ENCODE measurements at places on chromosomes 12 and 14.

GRCh38 chr12:85741046-85741445 is 95.2 kb downstream of the RASSF9 start:
- no peak for DNase-seq

DNA sequence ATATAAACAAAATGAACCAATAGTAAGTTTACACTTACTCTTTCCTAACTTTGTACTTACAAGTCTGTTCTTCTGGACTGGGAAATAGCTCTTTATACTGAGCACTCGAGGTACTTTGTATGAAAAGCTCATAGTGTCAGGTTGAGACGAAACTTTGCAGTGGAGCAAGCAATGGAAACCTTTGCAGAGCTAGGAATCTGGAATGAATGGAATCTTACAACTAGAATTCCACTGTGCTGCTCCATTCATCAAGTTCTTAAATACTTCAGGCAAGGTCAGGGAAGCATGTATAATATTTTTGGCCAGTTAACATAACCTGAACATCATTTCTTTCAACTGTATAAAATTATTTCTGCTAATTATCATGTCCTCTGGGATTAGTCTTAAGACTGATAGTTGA is 1327.5 kb upstream of the FLRT2 start:
- no peak for DNase-seq

- no peak for DNase-seq
Observed at GRCh38 chr12:87155621-87156020, 873.6 kb downstream of the C12orf50 start.

DNA sequence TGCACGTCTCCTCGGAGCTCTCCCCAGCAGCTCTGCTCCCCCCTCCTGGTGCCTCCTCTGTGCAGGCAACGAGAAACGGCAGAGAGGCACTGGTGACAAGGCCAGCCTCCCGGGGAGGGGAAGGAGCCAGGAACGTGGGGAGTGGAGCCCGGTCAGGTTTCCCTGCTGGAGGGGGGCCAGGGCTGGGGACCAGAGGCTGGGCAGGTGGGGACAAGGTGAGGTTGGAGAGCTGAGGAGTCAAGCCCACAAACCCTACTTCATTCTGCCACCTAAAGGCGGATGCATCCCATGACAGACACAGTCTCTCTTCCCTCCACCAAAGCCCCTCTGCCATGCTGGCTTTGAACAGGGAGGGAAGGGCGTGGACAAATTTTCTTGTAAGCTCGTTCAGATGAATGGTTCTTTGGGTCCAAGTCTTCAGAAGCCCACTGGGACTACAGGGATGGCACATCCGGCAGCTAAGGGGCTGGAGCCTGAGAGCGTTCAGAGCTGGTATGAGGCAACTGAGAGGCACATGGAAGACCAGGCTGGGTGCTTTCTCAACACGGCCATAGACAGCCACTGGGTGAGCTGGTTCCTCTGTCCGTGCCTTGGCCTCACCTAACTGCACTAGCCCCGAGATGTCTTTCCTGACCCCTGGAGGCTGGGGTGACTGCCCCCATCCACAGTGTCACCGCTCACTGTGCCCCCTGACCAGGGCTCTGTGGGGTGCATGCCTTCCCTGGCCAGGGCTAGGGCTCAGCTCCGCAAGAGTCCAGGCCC is 105.9 kb downstream of the RBM19 start:
- peak; percentile 48 for DNase-seq

DNA sequence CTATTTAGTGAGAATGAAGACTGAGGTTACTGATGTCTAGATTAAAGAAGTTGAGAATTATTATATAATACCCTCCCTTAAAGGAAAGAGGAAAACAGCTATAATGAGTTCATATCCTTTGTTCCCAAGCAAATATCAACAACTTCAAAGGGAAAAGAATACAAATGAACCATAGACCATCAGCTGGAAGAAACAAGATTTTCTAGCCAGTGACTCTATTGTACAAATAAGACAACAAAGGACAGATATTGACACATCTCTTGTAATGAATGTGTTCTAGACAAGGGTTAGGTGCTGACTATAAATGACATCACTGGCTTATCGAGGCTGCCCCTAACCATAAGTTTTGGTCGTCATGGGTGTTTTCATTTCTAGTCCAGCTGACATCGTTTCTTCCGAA is 48.2 kb downstream of the SLC38A4 start:
- no peak for DNase-seq

- DNase-seq, result no peak
Observed at GRCh38 chr12:64385468-64385867, 5.1 kb downstream of the C12orf56 start.

DNA sequence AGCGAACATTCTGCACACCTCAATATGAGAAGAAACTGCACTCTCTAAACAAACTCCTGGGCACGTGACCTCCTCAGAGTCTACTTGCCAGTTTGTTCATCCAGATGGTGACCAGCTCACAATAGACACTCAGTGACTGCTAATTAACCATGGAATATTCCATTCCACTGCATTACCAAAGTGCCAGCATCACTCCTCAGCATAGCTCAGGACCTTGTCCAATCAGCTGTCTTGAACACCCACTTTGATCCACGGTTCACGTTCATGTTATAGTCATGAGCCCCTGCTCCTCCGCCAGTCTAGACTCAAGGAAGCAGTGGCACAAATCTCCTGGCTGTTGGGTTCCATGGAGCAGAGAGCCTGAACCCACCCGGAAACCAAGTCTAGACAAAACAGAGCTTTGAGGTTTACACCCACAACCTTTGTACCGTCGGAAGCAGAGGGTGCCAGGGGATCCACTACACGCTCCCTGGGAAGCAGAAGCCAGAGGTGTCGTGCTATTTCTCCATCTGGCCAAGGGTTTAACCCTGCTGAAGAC is 285.3 kb downstream of the ZFP36L1 start:
- no peak for DNase-seq

GRCh38 chr12:70617450-70617849 is 19.8 kb downstream of the PTPRB start:
- no peak for DNase-seq
